ENCODE measurements at places on chromosomes 6 and 20.

- DNase-seq, result no peak
Observed at GRCh38 chr6:25346064-25346463, 66.9 kb downstream of the CARMIL1 start.

DNA sequence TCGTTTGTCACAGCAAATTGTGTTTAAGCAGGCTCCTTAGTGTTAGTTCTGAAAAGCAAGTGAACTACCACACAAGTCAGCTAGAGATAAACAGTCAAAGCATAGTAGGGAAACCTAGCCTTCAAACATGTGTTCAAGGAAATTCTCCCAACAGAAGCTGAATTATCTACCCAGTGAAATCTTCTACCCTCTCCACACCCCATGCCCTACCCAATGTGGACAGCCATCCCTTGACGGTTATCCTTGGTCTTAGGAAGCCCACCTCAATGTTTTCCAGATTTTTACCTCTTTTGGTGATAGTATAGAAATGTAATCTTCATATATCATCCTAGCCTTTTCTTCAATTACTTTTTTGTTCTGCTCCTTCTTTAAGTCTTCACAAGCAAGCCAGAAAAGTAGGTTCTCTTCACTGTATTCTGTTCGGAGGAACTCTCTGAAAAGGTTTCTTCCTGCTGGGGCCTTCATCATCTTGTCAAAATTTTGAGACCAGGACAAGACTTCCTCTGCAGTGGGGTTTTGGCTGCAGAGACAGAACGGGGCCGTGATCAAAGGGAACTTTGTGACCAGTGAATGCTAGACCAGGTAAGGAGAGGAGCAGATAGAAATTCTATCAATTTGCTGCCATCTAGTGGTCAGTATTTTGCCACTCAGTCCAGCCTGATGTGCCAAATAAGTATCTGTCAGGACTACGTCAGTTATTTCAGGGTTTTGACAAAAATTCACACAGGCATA, 21.6 kb upstream of the MTRF1L start:
- DNase-seq, result no peak

GRCh38 chr6:36444470-36444869, 1.7 kb downstream of the KCTD20 start:
- no peak for DNase-seq

GRCh38 chr6:70709826-70710225, 42.1 kb downstream of the SMAP1 start:
- no peak for DNase-seq

- DNase-seq, result no peak
Observed at GRCh38 chr6:41051873-41052272, 1.1 kb upstream of the APOBEC2 start.

DNA sequence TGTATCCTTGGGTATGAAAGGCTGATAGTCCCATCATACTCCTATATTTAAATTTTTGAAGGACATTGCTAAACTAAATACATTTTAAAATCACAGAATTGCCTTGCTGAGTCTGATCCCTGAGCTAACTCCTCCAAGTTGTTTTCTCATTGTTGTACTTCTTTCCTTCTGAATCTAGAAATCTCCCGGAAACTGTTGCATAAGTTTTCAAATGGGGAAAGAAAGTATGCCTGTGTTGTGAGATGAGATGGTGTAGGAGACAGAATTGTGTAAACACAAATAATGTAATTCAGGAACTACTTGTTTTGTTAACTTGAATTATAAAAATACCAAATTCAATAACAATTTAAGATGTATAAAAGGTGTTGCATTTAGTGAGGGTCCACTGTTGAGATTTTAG, 7.3 kb downstream of the PNRC1 start:
- no peak for DNase-seq

- no peak for DNase-seq
Observed at GRCh38 chr6:42694586-42694985, 27.8 kb downstream of the PRPH2 start.

- no peak for DNase-seq
Observed at GRCh38 chr20:43653966-43654365, 12.9 kb upstream of the MYBL2 start.

DNA sequence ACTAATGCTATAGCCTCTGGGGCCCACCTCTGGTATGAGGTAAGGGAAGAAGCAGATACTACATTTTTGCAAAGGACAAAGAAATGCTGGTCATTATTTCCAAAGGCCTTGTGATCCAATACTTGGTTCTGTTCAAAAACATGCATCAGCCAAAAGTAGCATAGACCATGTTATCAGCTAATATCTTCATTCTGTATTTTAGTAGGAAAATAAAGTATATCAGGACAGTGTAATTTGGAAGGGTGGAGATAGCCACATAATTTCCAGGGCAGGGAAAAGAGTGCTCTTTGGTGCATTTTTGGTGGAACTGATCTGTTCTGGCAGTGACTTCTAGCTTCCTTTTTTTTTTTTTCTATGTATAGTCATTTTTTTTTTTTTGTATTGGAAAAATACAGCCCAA, 258.0 kb upstream of the SOX4 start:
- DNase-seq, result no peak

- DNase-seq, result no peak
Observed at GRCh38 chr6:137443901-137444300, 50.3 kb downstream of the OLIG3 start.

- DNase-seq, result no peak
Observed at GRCh38 chr6:210778-211374, 81.4 kb upstream of the DUSP22 start.

GRCh38 chr6:130046671-130047070, 28.3 kb downstream of the L3MBTL3 start:
- DNase-seq, result no peak

DNA sequence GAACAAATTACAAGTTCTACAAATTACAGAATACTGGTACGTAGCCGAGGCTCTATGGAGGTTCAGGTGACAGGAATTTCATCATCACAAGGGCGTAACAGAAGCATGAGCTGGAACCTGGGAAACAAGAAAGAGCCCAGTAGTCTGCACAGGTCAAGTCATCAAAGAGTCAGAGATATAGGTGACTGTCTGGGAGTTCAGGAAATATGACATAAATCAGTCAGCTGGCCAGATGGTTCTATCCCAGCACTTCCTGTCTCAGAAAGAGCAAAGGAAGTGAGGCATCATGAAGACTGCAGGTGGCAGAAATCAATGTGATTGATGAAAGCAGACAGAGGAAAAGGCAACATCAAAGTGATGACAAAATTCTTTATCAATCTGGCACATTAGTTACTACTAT, 23.3 kb downstream of the MYCT1 start:
- DNase-seq, result no peak

Data from activated naive CD8-positive, alpha-beta T cell treated with anti-CD3 and anti-CD28 coated beads, Interleukin-2, amount 50 U/mL, for 16 hours (primary cell).